CD4-positive, alpha-beta T cell treated with Interleukin-12 subunit alpha and Interleukin-12 subunit beta, for 1 hour (primary cell): ENCODE measurements at places on chromosomes 4 and X.

DNA sequence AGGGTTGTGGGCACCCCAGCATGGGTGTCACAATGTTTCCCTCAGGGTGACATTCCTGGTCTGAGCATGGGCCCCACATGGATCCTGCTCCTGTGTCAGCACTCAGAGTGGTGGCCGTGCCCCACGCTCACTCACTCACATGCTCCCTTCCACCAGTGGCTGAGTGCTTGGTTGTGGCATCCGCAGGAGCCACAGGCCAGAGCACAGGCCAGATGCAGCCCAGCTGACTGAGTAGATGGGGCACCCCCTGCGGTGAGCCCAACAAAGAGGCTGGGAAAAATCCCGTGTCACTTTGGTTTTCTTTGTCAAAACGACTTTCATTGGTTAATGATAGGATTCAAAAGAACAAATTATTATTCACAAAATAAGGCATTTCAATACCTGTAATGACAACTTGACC is 204.6 kb upstream of the ANXA10 start:
- DNase-seq: no peak

GRCh38 chr4:30744957-30745640 is 24.9 kb downstream of the PCDH7 start:
- no peak for DNase-seq

DNA sequence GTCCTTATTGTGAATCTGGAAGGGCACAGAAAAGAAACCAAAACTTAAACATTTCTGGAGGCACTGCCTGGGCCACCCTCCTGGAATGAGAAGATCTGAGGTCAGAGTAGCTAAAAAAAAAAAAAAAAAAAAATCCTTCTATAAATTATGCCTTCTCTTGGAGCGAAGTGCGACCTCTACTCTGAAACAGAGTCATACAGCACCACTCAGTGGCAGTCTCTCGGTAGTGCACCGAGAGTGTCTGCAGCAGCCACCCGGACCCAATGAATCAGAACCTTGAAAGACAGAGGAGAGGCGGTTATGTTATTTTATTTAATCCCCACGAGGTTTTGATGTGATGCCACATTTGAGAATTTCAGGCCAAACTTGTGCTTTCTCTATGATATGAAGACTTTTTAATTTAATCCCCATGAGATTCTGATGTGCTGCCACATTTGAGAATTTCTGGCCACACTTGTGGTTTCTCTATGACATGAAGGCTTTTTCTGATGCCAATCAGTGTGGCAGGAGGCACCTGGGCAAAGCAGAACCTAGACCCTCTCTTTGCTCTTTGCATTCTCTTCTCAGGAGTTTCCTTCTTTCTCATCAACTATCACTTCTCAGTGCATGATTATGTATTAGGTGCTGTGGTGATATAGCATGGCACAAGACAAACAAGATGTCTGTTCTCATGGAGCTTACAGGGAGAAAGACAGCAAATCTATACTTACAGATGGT is 5.6 kb upstream of the CT47C1 start:
- peak; percentile 8 for DNase-seq

DNA sequence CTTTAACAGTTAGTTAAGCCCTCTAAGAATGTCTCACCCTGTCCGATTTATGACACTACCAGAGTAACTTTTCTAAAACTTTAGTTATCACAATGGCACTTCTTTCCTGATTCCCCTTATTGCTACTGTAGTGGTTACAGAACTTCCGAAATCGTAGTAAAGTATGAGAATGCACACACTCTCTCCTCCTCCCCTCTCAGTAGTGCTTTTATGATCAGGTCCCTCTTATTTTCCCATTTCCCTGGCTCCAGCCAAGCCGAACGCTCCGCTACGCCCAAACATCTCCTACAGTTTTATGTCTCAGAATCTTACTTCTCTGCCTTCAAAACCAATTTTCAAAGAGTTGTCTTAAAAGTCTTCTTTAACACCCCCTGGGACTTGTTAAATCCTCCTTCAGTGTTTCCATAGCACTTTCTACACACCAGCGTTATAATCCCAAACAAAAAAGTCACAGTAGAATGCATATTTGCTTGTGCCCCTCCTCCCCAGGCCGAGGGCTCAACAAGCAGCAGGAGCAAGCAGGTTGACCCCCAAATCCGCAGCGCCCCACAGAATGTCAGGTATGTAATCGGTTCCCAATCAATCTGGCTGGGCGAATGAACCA is 671 bp downstream of the HPF1 start:
- peak; percentile 4 for DNase-seq

GRCh38 chr4:56181140-56181953 is 205.9 kb downstream of the AASDH start:
- DNase-seq: no peak

DNA sequence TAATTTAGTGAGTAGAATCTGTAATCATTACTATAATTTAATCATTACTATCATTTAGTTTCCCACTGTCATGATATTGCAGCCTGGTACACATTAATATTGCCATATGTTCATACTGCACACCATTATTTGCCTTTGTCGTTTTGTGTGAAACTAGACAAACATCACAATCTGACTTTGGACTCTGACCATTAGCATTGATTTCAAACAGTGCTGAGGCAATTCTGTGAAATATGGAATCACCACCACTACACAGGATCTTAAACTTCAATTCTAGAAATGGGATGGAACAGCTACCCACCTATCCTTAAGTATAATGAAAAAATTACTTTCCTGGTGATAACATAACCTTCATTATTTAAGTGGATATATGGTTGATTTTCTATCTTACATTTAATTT is 98.3 kb downstream of the SORBS2 start:
- no peak for DNase-seq

- DNase-seq: peak; percentile 76
Measured at GRCh38 chr4:142846729-142847596, 862 bp upstream of the INPP4B start.

- DNase-seq: no peak
Measured at GRCh38 chr4:40335525-40335894, 377 bp downstream of the CHRNA9 start.

DNA sequence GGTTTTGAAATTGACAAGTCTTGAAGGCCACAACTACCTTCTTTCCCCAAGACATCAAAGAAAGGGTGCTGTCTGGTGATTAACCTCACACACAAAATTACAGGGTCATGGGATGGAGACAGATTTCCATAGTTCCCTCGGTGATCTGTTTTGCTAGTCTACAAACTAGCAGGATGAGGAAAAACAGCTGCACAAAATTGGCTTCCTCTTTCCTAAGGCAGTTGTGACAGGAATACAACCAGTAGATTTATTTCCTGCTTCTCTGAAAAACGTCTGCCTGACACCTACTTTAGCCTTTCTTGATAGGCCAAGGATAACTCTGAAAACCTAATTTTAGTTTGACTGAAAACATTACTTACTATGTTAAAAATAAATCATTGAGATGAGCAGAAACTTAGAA is 39.6 kb downstream of the DKK2 start:
- DNase-seq: no peak

- DNase-seq: no peak
Measured at GRCh38 chr4:65202853-65203236, 467.4 kb downstream of the EPHA5 start.

DNA sequence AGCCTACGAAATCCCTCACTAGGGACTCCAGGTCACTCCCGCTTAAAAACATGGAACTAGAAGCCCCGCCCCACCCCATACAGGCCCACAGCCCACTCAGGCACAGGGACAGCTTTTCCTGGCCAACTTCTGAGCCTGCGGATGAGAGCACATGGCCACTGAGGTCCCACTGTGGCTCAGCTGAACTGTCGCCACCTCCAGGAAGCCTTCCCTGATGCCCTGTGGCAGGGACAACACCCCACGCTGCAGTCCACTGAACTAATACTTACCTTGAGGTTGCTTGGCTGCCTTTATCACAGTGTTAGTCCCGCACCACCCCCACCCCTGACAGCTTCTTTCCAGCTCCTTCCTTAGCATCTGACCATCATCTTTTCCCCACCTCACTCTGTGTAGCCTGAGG is 39.3 kb upstream of the MAN2B2 start:
- no peak for DNase-seq

GRCh38 chr4:185997296-185997695 is 71.7 kb upstream of the TLR3 start:
- DNase-seq: no peak
